ENCODE measurements at places on chromosomes 2 and 18. TPM values are rescaled to one million over a fixed set of nuclear protein-coding genes. Genes with fewer than 3 reads are reported as not detected.

Gene CD8B2
- total RNA-seq: not detected

Gene LOXHD1
- 0.16 TPM for total RNA-seq

Gene CFAP65
- not detected for total RNA-seq

Gene BMP10
- total RNA-seq: not detected

Gene FHL2
- 27.4 TPM for total RNA-seq

Gene TNFRSF11A
- 4.4 TPM for total RNA-seq

Gene NAT8
- not detected for total RNA-seq

Gene ACADL
- total RNA-seq: not detected

Gene UBE2F
- 38.3 TPM for total RNA-seq

Gene GALR1
- not detected for total RNA-seq

Gene EIF2AK3
- total RNA-seq: 18.5 TPM

Gene DOK6
- under 0.01 TPM for total RNA-seq

Gene AQP12B
- not detected for total RNA-seq

Gene DCDC2C
- total RNA-seq: not detected

Gene LYPD6B
- not detected for total RNA-seq

Gene MEX3C
- total RNA-seq: 26.1 TPM
